Muscle of leg (tissue), 16 donors: ENCODE measurements at places on chromosomes 13 and 19. TPM values are rescaled to one million over a fixed set of nuclear protein-coding genes. Genes with fewer than 3 reads are reported as not detected.

DNA sequence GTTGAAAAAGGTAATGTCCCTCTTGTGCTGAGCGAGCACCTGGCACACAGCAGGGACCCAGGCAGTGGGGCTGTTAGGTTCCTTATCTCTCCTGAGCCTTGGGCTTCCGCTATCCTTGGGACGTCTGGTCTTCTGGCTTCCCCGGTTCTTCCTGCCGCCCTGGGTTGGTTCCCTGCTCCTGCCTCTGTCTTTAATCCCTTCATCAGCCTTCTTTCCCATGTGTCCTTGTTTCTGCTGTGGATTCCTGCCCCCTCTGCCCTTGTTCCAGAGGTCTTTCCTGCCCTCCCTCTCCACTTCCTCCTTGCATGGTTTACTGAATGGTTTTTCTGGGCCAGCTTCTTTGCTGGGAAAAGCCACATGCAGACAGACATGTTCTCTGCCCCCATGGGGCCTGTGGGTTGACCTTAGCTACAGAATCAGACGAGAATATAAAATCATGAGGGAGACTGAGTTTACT lies 2.6 kb downstream of the EPN1 start:
- no peaks in the 10 kb centered on the region for H3K27me3 ChIP-seq
- H3K4me1 ChIP-seq, result peaks cover 30% of the 10 kb centered on the region
- H3K4me3 ChIP-seq, result no peak overlapping the region
- peaks cover 60% of the 10 kb centered on the region for H3K36me3 ChIP-seq
- peak; percentile 17 for DNase-seq

- H3K4me1 ChIP-seq, result no peaks in the 10 kb centered on the region
- DNase-seq, result no peak
- H3K4me3 ChIP-seq, result no peak overlapping the region
- H3K36me3 ChIP-seq, result no peaks in the 10 kb centered on the region
- no peak overlapping the region for H3K27ac ChIP-seq
These were observed 659.8 kb upstream of the GPC6 start for GRCh38 chr13:92566767-92567166.

- DNase-seq, result no peak
- no peak overlapping the region for H3K4me3 ChIP-seq
- no peak overlapping the region for H3K27ac ChIP-seq
- H3K36me3 ChIP-seq, result no peaks in the 10 kb centered on the region
These were observed 330.6 kb downstream of the ATP8A2 start for GRCh38 chr13:25702386-25702785.

DNA sequence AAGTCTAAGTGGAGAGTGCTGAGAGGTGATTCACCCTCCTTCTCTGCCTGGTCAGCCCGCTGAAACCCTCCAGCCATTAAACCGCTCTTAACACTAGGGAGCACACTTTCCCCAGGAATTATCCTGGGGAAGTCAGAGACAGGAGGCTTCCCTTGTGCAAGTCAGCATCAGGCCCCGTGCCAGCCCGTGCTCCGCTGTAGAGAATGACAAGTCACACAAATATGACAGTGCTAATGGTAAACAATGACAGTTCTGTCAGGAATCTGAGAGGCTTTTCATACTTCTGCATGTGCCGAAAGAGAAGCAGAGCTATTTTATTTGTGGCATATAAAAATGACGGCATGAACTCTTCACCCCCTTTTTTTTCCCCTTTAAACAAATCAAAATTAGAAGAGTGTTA lies 816.9 kb upstream of the SLC10A2 start:
- no peaks in the 10 kb centered on the region for H3K4me1 ChIP-seq
- H3K36me3 ChIP-seq, result no peaks in the 10 kb centered on the region
- no peak overlapping the region for H3K27ac ChIP-seq
- H3K27me3 ChIP-seq, result no peaks in the 10 kb centered on the region
- H3K4me3 ChIP-seq, result peak overlapping the region; percentile 25

DNA sequence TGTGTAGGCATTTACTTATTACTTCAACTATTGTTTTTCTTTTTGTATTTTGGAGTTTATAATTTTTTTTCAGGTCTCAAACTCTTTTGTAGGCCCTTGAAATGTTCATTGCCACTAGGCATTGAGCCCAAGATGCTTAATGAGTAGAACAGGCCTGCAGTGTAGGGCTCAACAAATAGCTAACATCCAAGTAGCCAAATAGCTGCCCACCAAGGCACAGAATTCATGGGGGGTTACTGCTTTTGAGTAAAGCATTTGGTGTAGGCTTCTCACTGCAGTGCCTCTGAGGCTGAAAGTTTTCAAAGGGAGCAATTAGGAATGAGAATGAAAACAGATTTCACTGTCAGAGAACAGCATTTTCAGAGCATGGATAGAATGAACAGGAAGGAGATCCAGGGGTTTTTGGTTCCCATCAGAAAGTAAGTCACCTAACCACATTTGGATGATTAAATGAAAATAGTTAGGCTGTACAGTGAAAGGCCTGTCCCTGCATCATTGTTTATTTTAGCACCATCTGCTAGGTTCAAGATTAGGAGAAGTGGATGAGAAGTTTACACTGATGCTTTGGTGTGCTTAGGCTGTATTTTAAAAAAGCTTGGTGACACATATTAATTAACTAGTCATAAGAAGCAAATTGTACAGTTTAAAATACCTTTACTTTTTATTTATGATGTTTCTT lies 61.0 kb downstream of the EDNRB start:
- H3K4me3 ChIP-seq, result no peak overlapping the region
- no peaks in the 10 kb centered on the region for H3K27me3 ChIP-seq
- no peaks in the 10 kb centered on the region for H3K36me3 ChIP-seq
- no peaks in the 10 kb centered on the region for H3K4me1 ChIP-seq
- H3K27ac ChIP-seq, result no peak overlapping the region
- no peak for DNase-seq

DNA sequence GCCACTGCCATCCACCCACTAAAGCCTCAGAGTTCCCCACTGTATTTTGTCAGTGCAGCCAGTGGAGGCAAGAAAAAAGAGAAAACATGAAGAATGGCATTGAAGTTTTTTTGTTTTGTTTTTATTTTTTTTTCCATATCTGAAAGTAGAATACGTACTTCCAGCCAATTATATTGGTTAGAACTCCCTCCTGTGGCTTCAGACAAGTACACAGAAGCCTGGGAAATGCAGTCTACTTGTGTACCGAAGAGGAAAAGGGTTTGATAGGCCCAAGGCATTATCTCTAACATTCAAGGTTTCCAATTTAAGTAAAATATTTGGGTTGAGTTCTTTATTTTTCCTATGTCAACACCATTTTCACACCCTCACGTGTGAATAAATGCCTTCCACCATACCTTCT lies 696.2 kb upstream of the GPC6 start:
- no peak overlapping the region for H3K27ac ChIP-seq
- H3K4me1 ChIP-seq, result no peaks in the 10 kb centered on the region
- H3K36me3 ChIP-seq, result no peaks in the 10 kb centered on the region
- H3K27me3 ChIP-seq, result no peaks in the 10 kb centered on the region
- peak; percentile 3 for DNase-seq

The IGFL2 gene
- not detected for polyA plus RNA-seq

DNA sequence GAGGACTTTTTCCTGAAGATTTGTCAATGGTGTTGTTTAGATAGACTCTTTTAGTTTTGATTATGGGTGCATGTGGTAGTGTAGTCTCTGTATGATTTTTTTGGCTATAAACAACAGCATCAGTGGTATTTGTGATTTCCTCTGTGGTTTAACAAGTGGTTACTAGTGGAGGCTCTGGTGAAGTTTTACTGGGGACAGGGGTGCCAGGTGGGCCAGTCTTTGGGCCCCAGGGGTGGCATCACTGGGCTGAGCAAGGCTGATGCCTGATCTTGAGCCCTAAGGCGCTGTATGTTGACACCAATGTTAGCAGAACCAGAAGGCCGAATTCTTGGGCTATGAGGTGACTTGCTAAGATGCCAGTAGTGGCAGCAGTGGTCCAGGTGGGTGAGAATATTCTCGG lies 811.4 kb downstream of the DACH1 start:
- no peaks in the 10 kb centered on the region for H3K4me1 ChIP-seq
- H3K4me3 ChIP-seq, result no peak overlapping the region
- no peaks in the 10 kb centered on the region for H3K27me3 ChIP-seq
- H3K36me3 ChIP-seq, result no peaks in the 10 kb centered on the region
- no peak for DNase-seq

DNA sequence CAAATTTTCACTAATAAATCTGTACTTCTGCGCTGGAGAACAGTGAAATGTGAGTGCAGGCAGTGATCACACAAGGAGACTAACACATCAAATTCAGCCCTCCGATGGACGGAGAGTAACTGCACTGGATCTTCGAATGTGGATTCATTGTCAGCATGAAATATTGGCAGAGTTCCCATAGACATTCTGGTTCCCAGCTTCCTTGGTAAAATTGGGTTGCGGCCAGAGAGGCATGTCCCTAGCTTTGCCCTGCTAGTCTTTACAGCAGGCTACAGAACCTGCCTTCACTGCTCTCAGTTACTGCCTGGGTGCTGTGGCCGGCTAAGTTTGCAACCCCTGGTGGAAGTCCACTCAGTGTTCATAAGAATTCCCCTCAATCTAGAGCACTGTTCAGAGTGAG lies 32.3 kb upstream of the UQCRFS1 start:
- peaks cover 28% of the 10 kb centered on the region for H3K4me1 ChIP-seq
- peak; percentile 47 for DNase-seq
- no peaks in the 10 kb centered on the region for H3K36me3 ChIP-seq
- peaks cover 6% of the 10 kb centered on the region for H3K27me3 ChIP-seq
- no peak overlapping the region for H3K27ac ChIP-seq

- no peak overlapping the region for H3K4me3 ChIP-seq
- no peak for DNase-seq
- no peak overlapping the region for H3K27ac ChIP-seq
- H3K27me3 ChIP-seq, result no peaks in the 10 kb centered on the region
- H3K36me3 ChIP-seq, result no peaks in the 10 kb centered on the region
These were observed 190.7 kb downstream of the DNAJC15 start for GRCh38 chr13:43214124-43214523.

The LRRC4B gene
- 12.9 TPM for polyA plus RNA-seq

GRCh38 chr13:44780591-44781280 lies 204.6 kb upstream of the TSC22D1 start:
- no peak for DNase-seq
- no peaks in the 10 kb centered on the region for H3K4me1 ChIP-seq

The NXNL1 gene
- not detected for polyA plus RNA-seq
